ENCODE measurements at places on chromosomes 16 and 17.

GRCh38 chr16:49120631-49121030 is 161.0 kb downstream of the CBLN1 start:
- DNase-seq = no peak

- DNase-seq = no peak
These were observed 98.5 kb downstream of the BRIP1 start for GRCh38 chr17:61764846-61765245.

DNA sequence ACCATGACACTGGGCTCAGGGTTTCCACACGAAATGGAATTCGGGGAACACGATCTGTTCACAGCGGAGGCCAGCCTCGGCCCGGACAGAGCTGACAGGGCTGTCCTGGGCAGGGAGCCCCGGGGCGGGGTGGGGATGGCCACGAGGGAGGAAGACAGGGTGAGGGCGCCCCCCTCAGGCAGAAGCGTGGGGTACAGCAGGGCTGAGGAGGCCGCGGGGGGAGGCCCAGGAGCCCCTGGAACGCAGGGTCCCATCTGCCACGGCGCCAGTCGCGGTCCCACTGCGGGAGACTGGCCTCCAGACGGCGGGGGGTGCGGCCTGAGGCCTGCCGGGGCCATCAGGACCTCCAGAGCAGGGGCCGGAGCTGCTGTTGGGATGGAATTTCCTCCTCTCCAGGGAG is 75.9 kb downstream of the LMF1 start:
- no peak for DNase-seq

DNA sequence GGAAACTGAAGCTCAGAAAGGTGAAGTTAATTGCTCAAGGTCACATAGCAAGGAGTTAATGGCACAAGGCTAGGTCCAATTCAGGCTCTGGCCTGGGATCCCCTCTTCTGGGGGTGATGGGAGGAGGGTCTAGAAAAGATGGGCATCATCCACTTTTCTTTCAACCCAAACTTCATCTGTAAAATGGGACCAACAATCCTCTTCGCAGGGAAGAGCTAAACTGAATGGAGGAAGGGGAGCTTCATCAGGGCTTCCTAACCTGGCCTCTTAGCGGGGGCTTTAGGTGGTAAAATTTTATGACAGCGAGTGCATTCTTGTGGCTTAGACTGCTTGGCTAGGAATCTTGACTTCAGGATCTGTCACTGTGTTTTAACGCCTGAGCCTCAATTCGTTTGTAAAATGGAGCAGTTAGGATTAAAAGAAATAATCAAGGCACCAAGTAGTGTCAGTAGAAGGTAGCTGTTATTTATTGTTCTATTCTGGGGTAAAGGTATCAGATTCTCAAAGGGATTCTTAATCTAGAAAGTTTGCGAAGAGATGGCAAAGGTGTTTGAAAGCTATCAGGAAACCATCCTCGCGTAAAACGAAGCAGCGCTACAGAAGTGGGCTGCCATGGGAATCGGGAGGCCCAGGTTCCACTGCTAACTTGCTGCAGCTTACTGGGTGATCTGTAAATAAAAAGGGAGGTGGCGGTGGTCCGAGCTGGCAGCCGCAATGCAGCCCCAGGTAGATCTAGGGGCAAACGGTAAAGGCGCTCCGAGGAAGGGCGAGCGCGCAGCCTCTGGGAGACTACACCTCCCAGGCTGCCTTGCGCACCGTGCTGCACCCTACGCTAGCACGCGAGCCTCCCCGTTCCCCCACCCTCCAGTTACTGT is 1.5 kb upstream of the SRCAP start:
- DNase-seq = no peak

DNA sequence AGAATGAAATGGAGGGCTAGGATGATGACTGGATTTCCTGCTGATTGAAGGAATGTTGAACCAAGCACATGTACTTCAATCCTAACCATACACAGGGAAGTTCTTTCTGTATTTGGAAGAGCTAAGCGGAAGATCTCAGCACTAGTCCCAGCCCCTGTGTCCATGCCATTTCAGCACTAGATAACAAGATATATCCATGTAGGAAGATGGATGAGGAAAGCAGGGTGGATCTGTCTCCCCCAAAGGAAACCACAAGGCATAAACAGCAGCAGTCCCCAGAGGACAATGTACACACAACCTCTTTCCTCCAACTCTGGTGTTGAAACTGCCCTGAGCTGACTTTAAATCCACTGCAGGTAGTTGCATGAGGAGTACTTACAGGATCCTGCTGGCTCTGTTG is 75.1 kb downstream of the GRIN2A start:
- DNase-seq = no peak

GRCh38 chr17:36851250-36851649 is 86.0 kb upstream of the LHX1 start:
- DNase-seq = no peak

DNA sequence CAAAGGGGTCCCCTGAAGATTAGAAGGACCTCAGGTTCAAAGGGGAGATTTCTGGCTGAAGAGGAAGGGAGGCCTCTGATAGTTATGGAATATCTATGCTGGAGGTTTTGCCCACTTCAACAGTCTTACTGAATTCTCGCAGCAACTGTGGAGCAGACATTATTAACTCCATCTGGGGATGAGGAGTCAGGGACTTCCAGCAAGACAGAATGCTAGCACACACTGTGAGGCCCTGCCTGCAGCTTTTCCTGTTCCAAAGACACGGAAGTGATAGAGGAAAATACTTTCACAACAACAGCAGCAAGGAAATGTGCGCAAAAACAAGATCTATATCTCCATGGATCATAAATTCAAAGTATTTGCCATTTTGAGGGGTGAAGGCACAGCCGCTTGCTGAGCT is 72.8 kb downstream of the RPH3AL start:
- no peak for DNase-seq

DNA sequence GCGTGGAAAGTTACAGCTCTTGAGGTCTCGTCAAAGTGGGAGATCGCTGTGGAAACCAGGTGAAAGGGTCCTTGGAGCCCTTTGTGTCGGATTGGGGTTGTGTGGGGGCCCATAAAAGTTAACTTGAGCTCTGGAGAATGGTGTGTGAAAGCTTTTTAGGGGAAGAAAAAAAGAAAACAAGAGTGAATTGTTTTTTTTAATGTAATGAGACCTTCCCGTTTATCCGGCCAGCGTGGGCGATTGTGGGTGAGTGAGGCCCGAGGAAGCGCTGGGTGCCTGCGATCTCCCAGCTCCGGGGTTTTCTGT is 150.6 kb downstream of the MSI2 start:
- DNase-seq = no peak

DNA sequence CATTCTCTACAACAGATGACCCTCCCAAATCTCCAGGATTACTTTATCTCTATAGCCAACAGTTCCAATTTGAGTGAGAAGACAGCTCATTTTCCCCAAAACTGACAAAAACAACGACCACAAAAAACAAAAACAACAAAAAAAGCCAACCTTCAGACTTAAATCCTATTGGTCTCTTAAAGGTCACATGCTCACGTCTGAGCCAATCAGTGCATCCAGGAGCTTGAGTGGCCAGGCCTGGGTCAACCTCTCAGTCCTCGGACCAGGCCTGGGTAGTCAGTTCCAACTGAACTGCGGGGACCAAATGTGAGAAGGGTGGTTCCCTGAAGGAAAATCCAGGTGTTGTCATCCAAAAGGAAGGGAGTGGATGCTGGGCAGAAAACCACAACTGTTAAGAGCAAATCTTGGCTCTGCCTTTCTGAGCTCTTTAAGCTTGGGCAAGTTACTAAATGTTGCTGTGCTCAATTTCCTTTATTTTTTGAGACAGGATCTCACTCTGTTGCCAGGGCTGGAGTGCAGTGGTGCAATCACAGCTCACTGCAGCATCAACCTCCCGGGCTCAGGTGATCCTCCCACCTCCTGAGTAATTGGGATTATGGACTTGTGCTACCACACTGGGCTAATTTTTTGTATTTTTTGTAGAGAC is 43.0 kb upstream of the MSI2 start:
- no peak for DNase-seq

- DNase-seq = no peak
These were observed 887.3 kb downstream of the CDH8 start for GRCh38 chr16:61148930-61149329.

- DNase-seq = no peak
These were observed 14.8 kb downstream of the TRAF4 start for GRCh38 chr17:28758411-28759121.

DNA sequence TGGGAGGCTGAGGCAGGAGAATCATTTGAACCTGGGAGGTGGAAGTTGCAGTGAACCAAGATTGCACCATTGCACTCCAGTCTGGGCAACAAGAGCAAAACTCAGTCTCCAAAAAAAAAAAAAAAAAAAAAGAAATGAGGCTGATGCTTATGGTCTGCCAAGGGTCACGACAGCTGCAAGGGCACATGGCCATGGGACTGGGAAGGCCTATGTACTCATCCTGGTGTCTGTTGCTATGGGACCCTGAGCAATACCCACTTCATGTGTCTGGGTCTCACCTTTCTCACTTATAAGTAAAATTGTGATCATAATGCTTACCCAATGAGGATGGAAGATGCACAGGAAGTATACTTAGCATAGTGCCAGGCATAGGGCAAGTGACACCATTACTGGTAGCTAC is 16.6 kb downstream of the MIEF2 start:
- DNase-seq = no peak

GRCh38 chr17:33404070-33404819 is 111.2 kb upstream of the ASIC2 start:
- DNase-seq = no peak

- DNase-seq = no peak
These were observed 7.0 kb downstream of the CHAD start for GRCh38 chr17:50461550-50462132.

GRCh38 chr16:8645831-8646230 is 24.3 kb downstream of the METTL22 start:
- DNase-seq = no peak

GRCh38 chr17:7745748-7746470 is 28.4 kb downstream of the DNAH2 start:
- DNase-seq = no peak

DNA sequence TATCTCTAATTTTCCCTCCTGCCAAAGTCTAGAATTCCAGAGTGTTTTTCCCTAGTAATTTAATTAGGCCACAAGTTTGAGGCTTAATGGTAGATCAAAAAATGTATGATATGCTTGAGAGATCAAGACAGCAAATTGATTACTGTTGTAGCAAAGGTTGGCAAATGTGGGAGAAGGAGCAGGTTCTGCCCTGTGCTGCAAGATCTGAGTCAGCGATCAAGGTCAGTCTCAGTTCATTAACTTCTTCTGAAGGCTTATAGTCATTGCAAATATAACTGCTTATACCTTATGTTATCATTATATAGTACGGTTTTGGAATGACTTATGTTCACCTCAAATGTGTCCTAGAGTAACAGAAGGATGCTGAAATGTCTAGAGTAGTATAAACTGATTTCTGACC is 231.1 kb upstream of the TBX2 start:
- DNase-seq = no peak

DNA sequence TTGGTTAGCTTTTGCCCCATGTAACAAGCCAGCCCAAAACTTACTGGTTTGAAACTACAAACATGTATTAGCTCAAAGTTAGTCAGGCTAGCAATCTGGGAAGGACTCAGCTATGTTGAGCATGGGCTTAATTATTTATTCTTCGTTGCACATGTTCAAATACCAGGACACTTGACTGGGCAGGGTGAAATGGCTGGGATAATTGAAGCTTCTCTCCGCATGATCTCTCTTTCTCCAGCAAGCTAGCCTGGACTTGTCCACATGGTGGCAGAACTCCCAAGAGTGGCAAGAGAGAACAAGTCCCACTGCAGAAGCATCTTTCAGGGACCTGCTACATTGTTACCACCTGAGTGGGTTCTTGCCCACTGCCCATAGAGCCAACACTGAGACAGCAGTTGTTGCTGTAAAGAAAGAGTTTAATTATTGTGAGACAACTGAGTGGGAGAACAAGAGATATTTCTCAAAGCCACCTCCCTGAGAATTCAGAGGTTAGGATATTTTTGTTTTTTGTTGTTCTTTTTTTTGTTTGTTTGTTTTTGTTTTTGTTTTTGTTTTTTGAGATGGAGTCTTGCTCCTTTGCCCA is 16.8 kb upstream of the ATF7IP2 start:
- no peak for DNase-seq

GRCh38 chr17:28901866-28902818 is 737 bp downstream of the DHRS13 start:
- peak; percentile 57 for DNase-seq

DNA sequence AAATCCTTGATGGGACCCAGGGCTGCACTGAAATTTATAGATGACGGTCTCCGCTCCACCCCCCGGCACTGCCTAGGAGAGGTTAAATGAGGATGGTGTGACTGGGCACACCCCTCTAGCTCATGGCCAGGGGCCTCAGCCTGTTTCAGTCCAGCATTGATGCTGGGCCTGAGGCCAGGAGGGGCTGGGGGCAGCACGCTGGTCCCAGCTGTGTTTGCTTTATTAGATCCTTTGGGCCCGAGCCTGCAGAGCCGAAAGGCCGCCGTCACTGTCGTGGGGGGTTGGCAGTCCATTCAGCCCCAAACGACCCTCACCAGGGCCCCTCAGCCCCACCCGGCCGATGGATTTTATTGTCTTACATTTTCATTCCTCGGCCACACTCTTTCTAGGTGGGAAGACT is 10.8 kb upstream of the DOK4 start:
- no peak for DNase-seq

GRCh38 chr17:79826204-79826680 is 13.0 kb downstream of the CBX4 start:
- DNase-seq = no peak

DNA sequence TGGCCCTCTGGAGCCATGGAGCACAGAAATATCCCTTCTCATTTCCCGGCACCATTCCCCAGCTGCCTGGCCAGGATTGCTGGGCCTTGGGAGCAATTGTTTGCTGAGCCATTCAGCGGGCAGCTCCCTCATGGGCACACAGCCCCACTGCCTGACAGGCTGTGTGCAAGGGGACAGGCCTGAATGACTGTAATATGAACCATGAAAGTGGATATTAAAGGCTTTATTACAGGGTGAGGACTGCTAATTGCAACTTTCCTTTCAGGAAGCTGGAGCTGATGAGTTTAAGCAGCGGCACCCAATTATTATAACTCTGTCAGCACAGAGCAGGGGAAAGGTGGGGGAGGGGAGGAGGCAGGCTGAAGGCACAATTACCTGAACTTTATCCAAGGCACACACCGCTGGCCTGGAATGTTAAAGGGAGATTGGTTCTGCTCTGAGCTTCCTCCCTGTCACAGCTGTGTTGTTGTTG is 159.8 kb upstream of the SDK2 start:
- no peak for DNase-seq

GRCh38 chr17:28577466-28577824 is 750 bp upstream of the ALDOC start:
- DNase-seq = no peak

GRCh38 chr16:68289621-68290329 is 21.0 kb downstream of the SLC7A6OS start:
- peak; percentile 60 for DNase-seq

DNA sequence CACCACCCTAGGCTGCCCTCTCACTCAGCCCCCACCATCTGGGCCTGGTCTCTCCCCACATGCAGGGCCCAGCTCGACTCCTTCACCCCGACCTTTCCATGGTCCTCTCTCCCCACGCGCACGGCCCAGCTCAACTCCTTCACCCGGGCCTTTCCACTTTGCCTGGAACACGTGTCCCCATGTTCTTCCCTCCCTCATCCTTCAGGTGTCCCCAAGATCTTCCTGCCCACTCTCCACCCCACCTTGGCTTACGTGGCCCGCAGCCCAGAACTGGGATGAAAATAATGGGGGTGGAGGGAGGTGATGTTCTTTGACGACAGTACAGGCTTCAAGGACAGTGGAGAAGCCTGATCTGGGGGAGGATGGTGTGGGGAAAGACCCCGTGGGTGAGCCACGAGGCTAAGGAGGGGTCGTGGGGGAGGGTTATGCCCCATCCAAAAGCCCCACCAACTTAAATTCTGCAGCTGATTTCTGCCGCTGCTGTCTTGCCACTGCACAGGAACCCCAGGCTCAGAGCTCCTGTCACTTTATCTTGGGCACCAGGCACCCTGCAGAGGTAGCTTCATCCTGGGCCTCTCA is 9.9 kb upstream of the MEAK7 start:
- no peak for DNase-seq
